ENCODE measurements at places on chromosomes 16 and 17. TPM values are rescaled to one million over a fixed set of nuclear protein-coding genes. Genes with fewer than 3 reads are reported as not detected.

BRICD5 gene
- polyA plus RNA-seq = 5.6 TPM

- no peak for DNase-seq
Measured at GRCh38 chr16:58027161-58027915, 1.8 kb downstream of the MMP15 start.

- no peak for DNase-seq
Measured at GRCh38 chr16:88735616-88736015, 29.3 kb downstream of the CTU2 start.

DNA sequence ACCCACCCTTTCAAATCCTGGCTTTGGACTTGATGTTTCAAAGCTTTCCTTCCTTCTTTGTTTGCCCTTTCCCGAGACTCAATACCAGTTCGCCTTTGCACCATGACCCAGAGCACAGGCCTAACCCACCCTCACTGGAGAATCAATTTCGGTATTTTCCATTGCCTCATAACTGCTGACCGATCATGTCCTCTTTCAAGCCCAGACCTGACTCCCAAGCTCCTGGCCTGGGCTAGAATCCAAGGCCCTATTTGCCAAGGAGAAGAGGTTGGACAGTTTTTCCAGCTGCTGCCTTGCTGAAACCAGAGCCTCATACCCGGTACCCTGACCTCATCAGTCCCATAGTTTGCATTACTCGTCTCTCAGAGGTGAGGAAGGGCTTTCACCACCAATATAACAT, 35.3 kb upstream of the HELZ start:
- DNase-seq = no peak

KRT28 gene
- polyA plus RNA-seq = not detected

DNA sequence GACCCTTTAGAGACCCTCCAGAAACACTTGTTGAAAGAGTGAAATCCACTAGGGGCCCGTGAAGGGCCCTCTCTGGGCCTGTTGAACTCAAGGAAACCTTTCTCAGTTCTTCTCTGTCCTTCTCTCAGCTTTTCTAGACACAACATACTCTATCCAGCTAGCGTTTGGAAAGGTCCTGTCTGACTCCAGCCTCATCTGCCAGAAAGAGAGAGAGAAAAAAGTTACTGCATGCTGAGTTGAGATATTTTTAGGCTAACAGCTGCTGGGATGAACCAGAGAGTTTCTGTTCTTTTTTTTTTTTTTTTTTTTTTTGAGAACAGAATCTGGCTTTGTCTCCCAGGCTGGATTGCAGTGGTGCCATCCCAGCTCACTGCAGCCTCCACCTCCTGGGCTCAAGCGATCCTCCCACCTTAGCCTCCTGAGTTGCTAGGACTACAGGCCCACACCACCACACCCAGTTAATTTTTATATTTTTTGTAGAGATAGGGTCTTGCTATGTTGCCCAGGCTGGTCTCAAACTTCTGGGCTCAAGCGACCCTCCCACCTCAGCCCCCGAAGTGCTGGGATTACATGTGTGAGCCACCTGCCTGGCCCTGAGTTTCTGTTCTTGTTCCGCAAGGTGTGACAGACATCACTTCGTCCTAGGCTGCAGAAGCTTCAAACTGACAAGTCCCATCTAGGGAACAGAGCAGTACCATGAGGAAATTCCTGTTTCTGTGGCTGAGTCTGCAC, 14.9 kb upstream of the TEX2 start:
- DNase-seq = no peak

Measured in endothelial cell of umbilical vein (primary cell).